ENCODE measurements at places on chromosomes 2 and 18.

- DNase-seq: no peak
Measured at GRCh38 chr18:75462178-75462832, 34.8 kb upstream of the SMIM21 start.

GRCh38 chr18:72700961-72701710, 157.0 kb upstream of the CBLN2 start:
- DNase-seq: no peak

DNA sequence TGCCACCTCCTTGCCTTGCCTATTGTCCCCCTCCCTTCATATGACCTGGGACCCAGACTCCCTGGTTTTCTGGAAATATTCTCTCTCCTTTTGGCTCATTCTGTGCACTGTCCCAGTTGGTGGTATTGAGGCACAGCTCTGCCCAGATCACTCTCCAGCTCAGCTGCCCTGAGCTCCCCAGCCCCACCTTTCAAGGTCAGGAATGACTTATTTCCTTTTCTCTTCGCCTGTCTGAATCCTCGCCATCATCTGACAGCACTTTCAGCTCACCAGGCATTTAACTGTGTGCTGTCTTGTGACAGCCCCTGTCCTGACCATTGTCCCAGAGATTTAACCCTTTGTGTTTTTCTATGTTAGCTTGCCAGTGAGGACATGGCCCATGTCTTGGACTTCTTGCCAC, 133.0 kb downstream of the MSH2 start:
- no peak for DNase-seq

- DNase-seq: no peak
Measured at GRCh38 chr2:150674283-150674682, 186.8 kb upstream of the RND3 start.

DNA sequence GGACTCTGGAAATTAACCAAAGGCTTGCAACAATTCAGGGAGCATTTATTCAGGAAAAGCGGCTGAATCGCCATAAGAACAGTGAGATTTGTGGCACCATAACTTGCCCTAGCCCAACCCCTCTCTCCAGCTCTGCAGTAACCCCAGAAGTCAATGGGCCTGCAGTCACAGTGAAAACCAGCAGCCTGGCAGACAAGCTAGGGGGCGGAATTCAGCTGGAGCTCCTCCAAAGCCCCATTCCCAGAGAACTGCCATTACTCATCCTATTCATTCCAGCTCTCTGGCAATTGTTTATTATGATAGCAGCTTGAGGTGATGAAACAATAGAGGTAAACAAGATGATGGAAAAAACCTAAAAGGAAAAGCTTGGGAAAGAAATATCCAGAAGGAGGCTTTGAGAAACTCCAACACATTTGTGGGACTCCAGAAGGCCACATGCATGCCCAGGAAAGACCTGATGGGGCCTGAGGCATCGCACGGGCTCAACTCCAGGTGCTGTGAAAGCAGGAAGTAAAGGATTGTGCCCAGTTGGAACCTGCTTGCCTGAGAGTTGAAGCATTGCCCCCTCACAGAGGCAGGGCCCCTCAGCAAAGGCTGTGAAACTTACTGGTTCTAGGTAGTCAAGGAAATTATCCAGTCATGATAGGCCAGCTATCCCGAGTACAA, 126.7 kb downstream of the TWIST2 start:
- no peak for DNase-seq

DNA sequence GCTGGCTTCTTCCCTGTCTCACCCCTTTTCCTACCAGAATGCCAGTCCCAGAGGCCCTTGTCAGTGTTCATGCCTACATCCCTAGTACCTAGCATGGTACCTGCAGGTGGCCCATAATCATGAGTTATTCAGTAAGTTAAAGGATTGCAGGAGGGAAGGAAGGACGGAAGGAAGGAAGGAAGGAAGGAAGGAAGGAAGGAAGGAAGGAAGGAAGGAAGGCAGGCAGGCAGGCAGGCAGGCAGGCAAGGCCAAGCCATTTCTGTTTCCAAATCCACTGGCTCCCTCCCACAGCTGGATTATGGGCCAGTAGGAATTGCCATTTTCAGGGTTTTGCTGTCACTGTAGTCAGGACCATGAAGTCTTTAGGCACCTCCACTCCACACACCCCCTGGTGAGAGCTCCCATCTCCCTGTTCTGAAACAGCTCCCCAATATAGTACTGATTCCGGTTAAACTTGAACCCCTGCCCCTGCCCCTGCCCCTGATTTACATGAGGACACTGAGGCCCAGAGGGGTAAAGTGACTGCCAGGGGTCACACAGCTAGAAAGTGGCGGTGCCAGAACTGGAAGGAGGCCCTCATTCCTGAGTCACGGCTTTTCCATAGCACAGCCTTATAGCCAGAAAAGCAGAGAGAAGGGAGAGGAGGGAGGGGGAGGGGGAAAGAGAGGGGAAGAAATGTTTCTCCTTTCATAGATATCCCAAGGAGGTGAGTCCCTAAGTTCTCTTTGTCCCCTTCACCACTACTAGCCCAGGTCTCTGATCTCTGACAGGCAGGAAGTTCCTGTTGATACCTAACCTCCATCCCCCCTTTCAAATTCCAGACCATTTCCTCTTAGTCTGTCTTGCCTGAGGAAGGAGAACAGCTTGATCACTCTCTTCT, 12.2 kb upstream of the TNS1 start:
- no peak for DNase-seq

DNA sequence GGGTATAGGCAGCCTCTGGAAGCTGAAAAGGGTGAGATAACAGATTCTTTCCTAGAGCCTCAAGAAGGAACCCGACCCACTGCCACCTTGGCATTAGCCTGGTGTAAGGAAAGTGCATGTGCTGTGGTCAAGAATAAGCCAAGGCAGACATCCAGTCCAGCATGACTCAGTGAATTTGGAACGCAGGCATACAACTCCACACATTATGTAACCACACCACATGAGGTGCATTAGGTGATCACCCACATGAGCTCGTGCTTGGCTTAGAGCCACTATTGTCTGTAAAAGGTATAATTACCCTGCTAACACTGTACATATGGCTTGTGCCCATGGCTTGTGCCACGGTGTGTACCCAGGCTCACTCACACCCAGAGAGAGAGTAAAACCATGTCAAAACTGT, 583.7 kb upstream of the HNMT start:
- DNase-seq: no peak

GRCh38 chr2:30208453-30208852, 22.9 kb upstream of the LBH start:
- peak; percentile 35 for DNase-seq

DNA sequence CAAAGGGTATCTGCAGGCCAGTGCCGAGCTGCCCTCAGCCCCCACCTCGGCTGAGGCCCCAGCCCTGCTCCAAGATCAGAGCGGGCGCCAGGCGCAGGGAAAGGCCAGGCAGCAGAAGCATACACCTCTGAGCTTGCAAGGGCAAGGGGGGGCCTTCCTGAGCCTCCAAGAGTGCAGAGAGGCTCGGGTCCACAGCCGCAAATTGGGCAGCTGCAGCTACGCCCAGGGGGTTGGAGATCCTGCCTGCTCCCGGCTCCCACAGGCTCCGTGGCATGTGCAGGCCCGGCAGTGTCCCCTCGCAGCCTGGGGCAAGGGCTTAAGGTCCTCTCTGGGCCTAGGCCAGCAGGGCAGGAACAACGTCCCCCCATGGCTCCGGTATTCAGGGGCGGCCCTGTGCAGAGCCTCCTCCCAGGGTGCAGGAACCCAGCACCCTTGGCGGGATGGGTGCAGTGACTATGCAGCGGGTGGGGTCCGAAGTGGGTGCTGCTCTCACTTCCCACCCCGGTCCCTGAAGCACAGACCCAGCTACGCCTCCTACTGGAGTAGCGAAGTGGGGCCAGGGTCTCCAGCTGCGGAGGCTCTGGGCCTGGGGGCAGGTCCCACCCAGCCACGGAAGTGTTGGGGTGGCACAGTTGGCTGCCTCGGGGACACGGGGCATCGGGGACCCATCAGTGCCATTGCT, 120.2 kb upstream of the TMEFF2 start:
- no peak for DNase-seq

DNA sequence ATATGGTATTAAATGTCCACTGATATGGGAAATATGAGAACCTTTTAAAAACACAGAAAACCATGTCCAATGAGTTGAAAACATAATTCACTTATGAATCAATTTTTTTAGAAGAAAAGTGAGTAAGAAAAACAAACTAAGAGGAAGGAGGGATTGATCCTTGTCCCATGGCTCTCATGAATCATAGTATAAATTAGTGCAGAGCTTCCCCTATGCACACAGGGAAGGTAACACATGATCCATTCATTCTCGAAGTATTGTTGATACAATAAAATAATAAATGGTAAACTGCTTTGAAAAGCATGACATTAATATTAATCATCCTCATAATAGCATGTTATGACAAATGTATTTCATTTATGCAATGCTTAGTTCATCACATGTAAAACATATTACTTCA, 872.0 kb upstream of the CNTNAP5 start:
- DNase-seq: no peak

DNA sequence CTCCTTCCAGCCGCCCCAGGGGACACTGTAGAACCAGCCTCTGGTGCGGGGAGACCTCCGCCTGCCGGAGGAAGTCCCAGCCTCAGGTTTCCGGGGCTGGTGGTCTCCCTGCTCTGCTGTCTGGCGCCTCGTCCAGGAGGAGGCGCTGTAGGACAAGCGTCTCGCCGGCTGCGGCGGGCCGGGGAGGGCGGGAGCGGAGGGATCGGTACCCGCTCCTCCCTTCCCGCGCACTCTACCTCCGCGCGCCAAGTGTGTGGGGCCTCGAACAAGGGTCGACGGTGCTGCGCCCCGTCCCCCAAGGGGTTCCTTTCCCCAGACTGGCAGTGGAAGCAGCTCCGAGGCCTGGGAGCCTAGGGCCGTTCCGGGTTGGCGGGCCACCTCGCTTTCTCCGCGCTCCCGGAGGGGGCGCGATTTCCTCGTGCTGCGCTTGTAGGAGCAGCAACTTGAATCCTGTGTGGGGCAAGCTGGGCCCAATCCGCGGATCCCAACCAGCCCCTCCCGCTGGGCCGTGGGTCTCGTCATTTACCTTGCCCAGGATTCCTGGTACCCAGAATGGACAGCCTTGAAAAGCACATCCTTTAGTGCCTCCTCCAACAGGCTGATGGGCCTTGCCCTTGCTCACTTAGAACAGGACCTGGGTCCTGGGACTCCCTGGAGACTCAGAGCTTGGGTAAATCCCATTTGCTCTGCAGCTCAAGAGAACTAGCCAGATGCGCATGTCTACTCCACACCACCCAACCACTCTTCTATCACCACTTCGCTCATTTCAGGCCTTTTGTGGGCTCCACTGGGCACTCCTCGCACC, 10.6 kb upstream of the HOXD4 start:
- peak; percentile 63 for DNase-seq

Measured in activated naive CD4-positive, alpha-beta T cell treated with anti-CD3 and anti-CD28 coated beads, Interleukin-2, amount 50 U/mL, for 16 hours (primary cell).